ENCODE measurements at places on chromosomes 5 and 9.

- no peak for DNase-seq
These were observed 63.1 kb downstream of the MTMR12 start for GRCh38 chr5:32249668-32250067.

DNA sequence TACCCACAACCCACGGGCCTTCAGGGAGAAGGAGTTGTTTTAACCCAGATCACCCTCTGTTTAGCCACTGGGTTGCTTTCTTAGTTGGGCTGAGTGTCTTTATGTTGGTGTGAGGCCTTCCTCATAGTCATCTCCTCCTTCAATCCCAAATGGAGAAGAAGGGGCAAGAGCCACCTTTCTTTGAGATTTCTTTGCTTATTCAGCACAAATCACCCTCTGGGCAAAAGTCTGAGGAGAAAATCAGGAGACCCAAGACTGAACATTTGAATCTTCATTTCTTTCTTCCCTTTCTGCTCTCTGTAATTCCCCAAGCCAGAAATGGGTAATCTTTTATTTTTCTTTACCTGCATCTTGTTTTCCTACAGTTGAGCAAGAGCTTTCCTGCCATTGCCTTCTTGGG, 329.0 kb downstream of the TLE4 start:
- DNase-seq = no peak

DNA sequence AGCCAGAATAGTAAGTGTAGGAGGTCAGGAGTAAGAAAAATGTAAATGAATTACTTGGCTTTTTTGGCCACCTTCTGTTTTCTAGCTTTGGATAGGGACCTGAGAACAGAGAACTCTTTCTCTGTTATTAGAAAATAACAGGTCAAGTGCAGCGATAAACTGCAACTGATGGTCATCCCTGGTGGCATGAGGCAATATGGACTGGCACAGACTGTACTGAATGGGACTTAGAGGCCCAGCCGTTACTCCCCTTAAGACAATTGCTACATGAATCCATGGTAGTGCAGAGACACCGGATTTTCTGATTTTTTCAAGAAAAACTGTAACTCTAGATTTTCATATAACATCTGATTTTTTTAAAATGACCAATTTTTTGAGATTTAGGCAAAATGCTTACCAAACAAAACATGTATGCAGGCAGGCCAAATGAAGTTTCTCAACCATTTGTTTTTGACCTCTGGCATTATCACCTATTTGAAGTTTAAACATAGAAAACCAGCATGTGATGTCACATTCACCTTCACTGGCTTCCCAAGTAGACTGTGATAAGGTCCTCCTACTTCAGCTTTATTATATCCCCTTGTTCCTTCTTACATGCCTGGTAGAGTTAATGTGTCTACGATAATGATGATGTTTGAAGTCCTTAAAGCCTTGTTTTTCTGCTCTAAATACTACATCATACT, 262.6 kb downstream of the KCTD16 start:
- no peak for DNase-seq

GRCh38 chr5:65771266-65771665, 49.3 kb downstream of the NLN start:
- DNase-seq = no peak

- no peak for DNase-seq
These were observed 16.9 kb downstream of the ADAMTSL1 start for GRCh38 chr9:18490641-18491370.

- no peak for DNase-seq
These were observed 369.9 kb upstream of the FAM174A start for GRCh38 chr5:100165309-100165708.

DNA sequence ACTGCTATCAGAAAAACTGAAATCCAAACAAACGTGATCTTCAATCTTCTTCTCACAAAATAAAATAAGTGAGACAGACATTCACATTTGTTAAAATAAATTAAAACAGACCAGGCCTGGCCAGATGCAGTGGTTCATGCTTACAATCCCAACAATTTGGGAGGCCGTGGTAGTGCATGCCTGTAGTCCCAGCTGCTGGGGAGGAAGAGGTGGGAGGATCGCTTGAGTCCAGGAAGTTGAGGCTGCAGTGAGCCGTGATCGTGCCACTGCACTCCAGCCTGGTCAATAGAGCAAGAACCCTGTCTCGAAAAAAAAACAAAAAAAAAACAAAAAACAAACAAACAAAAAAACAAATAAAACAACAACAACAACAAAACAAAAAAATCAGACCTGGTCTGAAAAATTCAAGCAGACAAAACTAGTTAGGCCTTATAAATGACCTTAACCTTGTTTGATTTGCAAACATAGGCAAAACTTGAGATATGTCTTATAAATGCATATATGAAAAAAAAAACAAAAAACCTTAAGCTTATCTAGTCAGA, 10.8 kb downstream of the MAPKAP1 start:
- no peak for DNase-seq

- no peak for DNase-seq
These were observed 47.8 kb upstream of the PSD2 start for GRCh38 chr5:139747583-139748504.

GRCh38 chr5:75239681-75240080, 3.0 kb upstream of the ANKRD31 start:
- DNase-seq = peak; percentile 5

DNA sequence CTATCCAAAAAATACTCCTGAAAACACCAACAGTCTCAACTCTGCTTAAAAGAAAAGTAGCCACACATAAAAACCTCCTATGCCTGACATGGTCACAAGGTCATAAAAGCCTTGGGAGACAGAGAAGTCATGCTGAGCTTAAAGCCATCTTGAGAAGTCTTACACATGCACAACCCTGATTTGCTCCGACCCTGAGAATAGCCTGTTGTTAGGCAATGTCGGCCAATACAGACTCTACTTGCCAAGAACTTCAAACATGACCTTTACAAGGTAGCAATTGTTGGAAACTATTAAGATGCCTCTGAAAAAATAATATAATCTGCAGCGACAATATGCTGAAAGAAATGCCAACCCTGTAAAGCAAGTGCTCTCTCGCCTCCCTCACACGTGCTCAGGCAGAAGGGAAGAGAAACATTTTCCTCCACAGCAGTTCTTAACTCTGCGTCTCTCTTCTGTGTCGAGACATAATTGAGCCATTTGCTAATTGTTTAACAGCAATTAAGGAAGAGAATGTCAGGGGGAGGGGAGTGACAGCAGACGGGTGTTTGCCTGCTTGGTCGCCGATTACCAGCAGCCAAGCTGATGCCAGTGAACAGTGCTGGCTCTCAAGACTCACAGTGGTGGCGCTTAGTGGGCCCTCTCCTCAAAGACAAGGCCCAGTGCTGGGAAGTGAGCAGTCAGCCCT, 393.6 kb downstream of the SPOCK1 start:
- DNase-seq = no peak
